NCI-H2171 treated with DMSO at 0.1 percent for 48 hours (cell line): ENCODE measurements at places on chromosomes 3 and 15.

GRCh38 chr3:170386468-170386867 lies 29.0 kb downstream of the SKIL start:
- no peak for DNase-seq

- no peak for DNase-seq
Observed at GRCh38 chr3:31568649-31569048, 35.9 kb downstream of the STT3B start.

DNA sequence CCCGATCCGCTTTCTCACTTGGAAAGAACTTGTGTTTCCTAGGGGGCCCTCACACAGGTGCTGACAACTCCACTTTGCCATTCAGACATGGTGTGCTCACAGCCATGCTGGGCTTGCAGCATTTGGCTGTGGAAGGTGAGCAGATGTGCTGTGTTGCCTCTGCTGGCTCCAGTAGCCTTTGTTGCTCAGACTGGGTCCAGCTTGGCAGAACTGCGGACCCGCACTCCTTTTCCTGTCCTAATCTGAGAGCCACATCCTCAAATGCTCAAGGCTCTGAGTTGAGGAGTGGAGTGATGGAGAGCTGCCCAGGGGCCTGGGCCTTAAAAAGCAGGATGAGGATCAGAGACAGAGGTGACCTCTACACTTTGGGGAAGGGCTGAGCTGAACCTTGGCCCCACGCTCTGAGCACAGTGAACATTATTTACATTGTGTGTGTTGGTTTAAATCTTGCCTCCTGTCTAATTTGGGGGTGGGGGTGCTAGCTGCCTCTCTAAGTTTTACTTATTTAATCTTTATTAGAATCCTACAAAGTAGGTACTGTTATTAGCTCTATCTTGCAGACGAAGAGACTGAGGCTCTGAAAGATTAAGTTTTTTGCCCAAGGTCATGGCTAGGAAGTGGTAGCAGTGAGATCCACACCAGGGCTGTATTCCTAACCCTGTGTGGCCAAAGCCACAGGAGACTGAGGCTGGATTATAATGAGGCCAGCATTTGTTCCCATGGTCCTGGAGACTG lies 17.2 kb downstream of the ACOX2 start:
- DNase-seq: no peak

DNA sequence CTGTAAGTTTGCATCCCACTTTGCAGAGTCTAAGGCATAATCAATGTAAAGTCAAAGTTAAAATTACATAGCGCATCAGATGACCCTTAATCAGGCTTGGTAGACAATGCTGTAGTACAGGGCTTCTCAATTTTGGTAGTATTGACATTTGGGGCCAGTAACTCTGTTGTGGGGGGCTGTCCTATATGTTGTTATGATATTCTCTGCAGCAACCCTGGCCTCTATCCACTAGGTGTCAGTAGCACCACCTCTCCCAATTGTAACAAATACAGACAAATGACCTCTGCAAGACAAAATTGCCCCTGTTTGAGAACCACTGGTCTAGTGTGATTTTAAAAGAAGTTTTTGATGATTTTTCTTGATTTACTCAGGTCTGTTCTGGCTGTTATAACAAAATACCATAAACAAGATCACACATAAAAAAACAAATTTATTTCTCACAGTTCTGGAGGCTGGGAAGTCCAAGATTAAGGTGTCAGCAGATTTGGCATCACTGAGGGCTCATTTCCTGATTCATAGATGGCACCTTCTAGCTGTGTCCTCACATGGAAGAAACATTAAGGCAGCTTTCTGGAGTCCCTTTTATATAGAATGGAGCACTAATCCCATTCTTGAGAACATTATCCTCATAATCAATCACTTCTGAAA lies 37.6 kb upstream of the SLC9A9 start:
- DNase-seq: peak; percentile 23

- DNase-seq: no peak
Observed at GRCh38 chr3:55584716-55585368, 97.7 kb upstream of the WNT5A start.

- no peak for DNase-seq
Observed at GRCh38 chr3:182794455-182795388, 1.4 kb downstream of the ATP11B start.

DNA sequence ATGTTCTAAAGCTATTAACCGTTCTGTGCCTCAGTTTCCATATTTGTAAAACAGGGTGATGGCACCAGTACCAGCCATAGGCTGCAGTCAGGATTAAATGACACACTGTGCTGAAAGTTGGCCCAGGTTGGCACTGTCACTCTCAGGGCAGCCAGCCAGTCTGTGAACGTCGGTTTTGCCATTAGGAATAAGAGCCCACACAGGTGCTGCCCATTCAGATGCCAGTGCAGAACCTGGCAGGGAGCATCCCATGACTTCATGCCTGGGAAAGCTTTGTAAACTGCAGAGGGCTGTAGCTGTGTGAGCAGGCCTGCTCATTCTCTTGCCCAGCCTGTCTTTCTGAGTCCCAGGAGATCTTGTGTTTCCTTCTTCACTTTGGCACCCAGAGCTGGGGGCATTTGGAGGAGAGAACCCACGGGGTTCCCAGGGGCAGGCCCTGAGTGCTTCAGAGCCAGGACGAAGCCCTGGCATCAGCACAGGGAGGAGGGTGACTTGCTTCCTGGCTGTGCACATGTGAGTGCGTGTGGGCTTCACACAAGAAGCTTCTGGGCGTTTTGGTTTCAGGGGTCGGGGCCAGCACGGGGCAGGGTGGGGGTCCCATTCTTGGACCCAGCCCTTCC lies 46.9 kb downstream of the ZNF710 start:
- no peak for DNase-seq
